GM18507 (cell line): ENCODE measurements at places on chromosomes 4 and X.

GRCh38 chrX:49627086-49627777, 28.4 kb downstream of the GAGE1 start:
- DNase-seq = no peak

- DNase-seq = no peak
Measured at GRCh38 chrX:39337451-39337850, 536.2 kb downstream of the MID1IP1 start.

- DNase-seq = no peak
Measured at GRCh38 chrX:11196476-11196875, 85.3 kb downstream of the HCCS start.

DNA sequence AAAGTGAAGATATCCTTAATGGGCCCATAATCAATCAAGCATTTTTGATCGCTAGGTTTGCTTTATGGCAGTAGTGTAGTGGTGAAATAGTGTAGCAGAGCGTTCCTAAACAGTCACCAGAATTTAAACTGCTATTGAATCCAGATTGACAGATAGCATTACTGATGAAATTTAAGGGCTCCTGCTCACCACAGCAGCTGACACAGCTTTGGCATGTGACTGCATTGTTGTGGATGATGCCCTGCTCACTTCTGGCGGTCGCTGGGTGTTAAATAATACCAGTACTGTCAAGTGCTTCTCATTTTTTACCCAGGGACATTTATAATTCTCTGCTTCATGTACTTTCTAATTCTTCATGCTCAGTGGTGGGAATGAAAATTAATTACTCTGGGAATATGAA, 102.0 kb upstream of the ARHGAP24 start:
- no peak for DNase-seq

GRCh38 chr4:110989125-110989524, 366.2 kb upstream of the PITX2 start:
- no peak for DNase-seq
